ENCODE measurements at places on chromosomes 6 and 20. TPM values are rescaled to one million over a fixed set of nuclear protein-coding genes. Genes with fewer than 3 reads are reported as not detected.
A peak's percentile ranks its signal among the peaks of the same experiment; 100 is the strongest.

Gene TUBB2B
- polyA plus RNA-seq: 54.3 TPM

Gene TNFRSF6B
- 1.9 TPM for polyA plus RNA-seq

Gene NHLRC1
- polyA plus RNA-seq: 2.6 TPM

Gene PRPH2
- 1.5 TPM for polyA plus RNA-seq

Gene DAAM2
- polyA plus RNA-seq: 17.8 TPM

- H3K36me3 ChIP-seq: no peaks in the 10 kb centered on the region
- no peak overlapping the region for H3K4me3 ChIP-seq
- H3K27me3 ChIP-seq: peaks cover 63% of the 10 kb centered on the region
- no peak overlapping the region for H3K27ac ChIP-seq
- DNase-seq: no peak
Observed at GRCh38 chr20:3235666-3236324, 3.2 kb downstream of the SLC4A11 start.

GRCh38 chr6:153994004-153994403 lies 45.0 kb upstream of the OPRM1 start:
- no peak for DNase-seq
- H3K36me3 ChIP-seq: no peaks in the 10 kb centered on the region
- H3K27ac ChIP-seq: no peak overlapping the region
- H3K4me1 ChIP-seq: no peaks in the 10 kb centered on the region

DNA sequence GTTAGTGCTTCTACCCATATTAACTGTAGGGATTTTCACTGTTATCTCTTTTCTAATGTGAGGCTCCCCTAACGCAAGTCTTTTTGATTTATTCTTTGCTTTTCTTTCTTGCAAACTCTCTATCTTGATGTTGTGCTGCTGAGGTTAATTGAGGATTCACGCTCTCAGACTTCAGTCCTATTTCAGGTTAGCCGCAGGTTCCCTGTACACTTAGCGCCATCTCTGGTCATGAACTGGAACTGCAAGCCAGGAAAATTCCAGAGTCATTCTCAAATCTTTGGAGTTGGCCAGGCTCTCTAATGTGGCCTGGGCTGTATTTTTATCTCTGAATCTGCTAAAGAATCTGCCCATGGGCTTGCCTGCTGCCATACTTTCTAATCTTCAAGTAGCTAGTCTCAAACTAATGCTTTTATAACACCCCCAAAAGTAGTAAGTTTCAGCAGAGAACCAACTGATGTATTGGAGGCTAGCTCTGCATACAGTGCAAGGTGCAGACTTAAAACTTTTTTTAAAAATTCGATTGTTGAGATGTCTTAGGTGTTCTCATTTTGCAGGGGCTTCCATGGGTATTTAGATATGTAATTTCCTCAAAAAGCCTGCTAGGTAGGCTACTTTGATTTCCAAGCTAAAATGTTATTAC lies 91.1 kb upstream of the OPRM1 start:
- H3K27ac ChIP-seq: no peak overlapping the region
- no peak overlapping the region for H3K4me3 ChIP-seq
- no peaks in the 10 kb centered on the region for H3K27me3 ChIP-seq
- no peaks in the 10 kb centered on the region for H3K36me3 ChIP-seq

DNA sequence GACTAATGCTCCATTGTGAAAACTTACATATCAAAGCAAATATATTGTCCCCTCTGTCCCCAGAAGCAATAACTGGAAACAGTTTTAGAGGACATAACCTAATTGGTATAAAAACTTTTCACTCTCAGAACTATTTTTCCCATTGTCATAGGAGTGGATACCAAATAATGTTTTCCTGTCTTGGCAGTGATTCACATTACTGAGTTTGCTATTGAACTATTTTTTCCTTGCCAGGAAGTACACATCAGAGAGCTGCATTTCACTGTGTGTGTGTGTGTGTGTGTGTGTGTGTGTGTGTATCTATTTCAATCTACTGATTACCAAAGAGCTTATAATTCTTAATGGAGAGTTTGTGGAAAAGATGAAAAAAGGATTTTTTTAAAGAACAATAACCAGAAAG lies 45.4 kb downstream of the AKAP12 start:
- no peaks in the 10 kb centered on the region for H3K36me3 ChIP-seq
- no peak for DNase-seq
- H3K4me1 ChIP-seq: no peaks in the 10 kb centered on the region
- H3K27me3 ChIP-seq: no peaks in the 10 kb centered on the region

DNA sequence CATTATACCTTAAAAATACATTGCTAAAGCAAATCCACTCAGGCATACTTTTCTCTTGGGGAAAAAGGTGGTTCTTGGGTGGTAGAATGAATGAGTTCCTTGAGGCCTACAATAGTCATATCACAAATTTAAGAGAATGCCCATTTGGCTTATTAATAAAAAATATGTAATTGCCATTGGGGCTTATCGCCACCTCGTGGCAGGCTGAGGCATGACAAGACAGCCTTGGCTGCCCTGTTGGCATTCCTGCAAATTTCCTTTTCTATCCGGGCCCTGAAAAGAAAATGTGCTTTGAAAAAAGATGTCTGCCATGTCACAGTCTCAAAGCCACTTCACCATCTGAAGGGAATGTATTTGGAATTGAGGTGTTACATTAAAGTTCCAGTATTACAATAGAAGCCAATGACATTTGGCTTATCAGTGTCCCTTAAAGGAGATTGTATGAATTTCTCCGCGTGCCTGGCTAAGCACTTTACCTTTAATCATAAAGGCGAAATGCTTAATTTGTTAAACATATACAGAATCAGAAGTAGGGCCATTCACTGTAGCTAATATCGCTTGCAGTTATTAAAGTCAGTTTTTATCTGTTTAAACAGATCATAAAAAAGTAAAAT lies 188.3 kb upstream of the ZFP64 start:
- H3K4me1 ChIP-seq: no peaks in the 10 kb centered on the region
- H3K4me3 ChIP-seq: no peak overlapping the region
- no peak overlapping the region for H3K27ac ChIP-seq
- peak; percentile 2 for DNase-seq
- H3K36me3 ChIP-seq: no peaks in the 10 kb centered on the region

DNA sequence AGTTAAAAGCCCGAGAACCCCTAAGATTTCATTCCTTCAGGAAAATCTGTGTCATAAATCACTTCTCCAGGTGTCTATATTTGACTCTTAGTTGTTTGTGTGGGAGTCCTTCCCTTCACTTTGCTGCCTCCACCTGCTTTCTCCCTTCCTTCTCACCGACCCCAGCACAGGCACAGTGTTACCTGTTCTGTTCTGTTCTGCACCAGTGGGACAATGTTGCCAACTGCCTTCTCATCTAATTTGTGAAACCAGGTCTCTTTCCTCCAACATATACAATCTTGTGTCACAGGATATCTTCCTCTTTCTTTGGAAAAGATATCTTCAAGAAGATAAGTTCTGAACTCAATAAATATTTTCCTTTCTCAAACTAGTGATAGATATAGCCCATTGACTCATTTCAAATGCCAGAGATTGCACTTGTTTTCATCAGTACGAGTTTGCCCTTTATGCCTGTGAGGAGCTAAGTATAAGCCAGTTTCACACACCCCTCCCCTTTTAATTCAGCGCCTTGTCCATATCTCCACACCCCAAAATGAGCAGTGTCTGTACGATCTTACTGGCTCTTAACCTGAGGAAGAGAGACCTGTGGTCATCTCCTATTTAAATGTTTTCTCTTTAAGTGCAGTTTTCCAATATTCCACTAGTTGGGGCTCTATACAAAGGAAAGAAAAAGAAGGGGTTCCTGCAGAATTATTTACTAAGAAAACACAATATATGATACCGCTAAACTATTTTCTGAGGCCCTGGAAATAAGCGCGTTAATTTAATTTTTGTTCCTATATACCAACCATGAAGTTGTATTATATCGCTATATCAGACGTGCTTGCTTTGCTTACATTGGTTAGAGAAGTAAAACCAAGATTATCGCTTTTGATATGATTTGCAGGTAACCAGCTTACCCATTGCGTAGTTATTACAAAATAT lies 81.6 kb upstream of the PREP start:
- H3K4me3 ChIP-seq: no peak overlapping the region
- peaks cover 42% of the 10 kb centered on the region for H3K4me1 ChIP-seq
- H3K36me3 ChIP-seq: no peaks in the 10 kb centered on the region
- no peak for DNase-seq
- H3K27me3 ChIP-seq: no peaks in the 10 kb centered on the region

GRCh38 chr6:75349262-75349984 lies 64.8 kb upstream of the TMEM30A start:
- no peak overlapping the region for H3K27ac ChIP-seq
- DNase-seq: peak; percentile 4
- H3K4me3 ChIP-seq: peak overlapping the region; percentile 16
- H3K36me3 ChIP-seq: no peaks in the 10 kb centered on the region

DNA sequence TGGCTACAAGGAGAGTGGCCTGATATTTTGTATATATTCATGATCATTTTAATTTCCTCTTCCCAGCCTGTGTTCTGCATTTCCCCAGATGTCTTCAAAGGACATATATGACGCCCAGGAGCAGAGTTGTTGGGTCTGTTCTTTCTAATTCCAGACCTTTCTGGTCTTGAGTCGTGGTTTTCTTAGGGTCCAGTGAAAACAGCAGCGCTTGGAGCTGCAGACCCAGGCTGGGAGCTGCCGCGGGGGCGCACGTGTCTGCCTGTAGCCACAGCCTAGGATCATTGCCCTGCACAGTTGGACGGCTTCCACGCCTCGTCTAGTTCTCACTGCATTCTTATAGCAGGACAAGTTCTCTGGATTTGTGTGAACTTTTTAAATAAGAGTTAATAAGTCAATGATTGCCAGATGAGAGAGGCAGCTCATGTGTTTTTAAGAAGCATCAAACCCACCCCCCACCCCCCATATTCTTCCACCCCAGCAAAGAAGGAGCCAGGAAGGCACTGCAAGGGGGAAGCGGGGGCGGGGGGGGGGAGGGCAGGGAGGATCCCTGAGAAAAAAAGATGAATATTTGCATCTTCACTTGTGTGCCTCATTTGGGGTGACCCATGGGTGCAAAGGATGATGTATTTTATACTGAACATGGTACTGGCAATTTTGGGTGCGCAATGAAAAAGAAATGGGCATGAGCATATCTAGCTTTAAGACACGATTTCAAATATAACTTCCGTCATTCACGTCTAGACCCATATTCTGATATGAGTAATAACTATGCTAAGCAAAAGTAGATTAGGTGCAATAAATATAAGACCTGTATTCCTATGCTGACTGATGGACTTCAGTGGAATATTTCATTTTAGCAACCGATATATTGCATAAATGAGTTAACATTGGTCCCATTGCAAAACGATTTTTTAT lies 160.0 kb downstream of the TBXT start:
- peaks cover 11% of the 10 kb centered on the region for H3K4me1 ChIP-seq
- DNase-seq: peak; percentile 22
- H3K4me3 ChIP-seq: no peak overlapping the region
- H3K36me3 ChIP-seq: no peaks in the 10 kb centered on the region
- H3K27me3 ChIP-seq: peaks cover 75% of the 10 kb centered on the region

DNA sequence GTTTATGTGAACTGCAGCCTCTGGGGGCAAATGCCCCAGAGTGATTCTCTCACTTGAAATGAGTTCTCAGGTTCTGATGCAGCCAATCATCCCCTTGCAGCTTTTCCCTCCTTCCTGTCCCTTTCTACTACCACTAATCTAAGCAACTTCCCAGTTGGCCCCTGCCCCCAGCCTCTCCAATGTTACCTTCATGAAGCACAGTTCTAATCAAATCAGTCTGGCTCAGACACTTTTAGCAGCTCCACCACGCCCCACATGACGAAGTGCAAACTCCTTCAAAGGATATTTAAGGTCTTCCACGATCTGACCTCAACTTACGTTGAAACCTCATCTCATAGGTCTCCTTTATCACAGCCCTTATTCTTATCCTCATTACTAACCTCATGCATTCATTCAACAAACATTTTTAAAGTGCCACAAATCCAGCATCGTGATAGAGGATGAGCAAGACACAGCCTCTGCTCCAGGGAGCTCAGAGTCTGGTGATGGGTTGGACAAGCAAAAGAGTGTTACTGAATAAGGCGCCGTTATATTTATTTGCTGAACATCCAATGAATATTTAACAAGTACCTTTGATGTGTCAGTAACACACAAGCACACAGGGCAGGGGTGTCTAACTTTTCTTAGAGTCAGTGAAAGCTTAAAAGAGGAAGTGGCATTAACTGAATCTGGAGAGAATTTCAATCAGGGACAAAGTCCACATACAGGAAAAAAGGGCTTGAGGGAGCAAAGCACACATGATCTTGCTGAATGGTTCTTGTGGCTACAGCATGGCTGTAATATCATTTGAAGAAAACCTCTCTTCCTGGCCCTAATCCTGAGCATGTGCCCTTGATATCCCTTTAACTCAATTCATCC lies 20.4 kb upstream of the DTNBP1 start:
- H3K4me1 ChIP-seq: peaks cover 35% of the 10 kb centered on the region
- no peak overlapping the region for H3K4me3 ChIP-seq

- H3K4me3 ChIP-seq: no peak overlapping the region
- H3K36me3 ChIP-seq: no peaks in the 10 kb centered on the region
- H3K27ac ChIP-seq: peak overlapping the region; percentile 66
- H3K27me3 ChIP-seq: no peaks in the 10 kb centered on the region
Observed at GRCh38 chr20:38109591-38110524, 55.2 kb downstream of the TGM2 start.

- H3K27me3 ChIP-seq: peaks cover 10% of the 10 kb centered on the region
- no peak overlapping the region for H3K27ac ChIP-seq
- peaks cover 23% of the 10 kb centered on the region for H3K4me1 ChIP-seq
- no peak overlapping the region for H3K4me3 ChIP-seq
Observed at GRCh38 chr20:62499758-62500236, 24.0 kb upstream of the GATA5 start.

GRCh38 chr6:18412644-18413043 lies 25.5 kb downstream of the RNF144B start:
- H3K4me3 ChIP-seq: no peak overlapping the region
- no peak overlapping the region for H3K27ac ChIP-seq
- H3K36me3 ChIP-seq: no peaks in the 10 kb centered on the region
- H3K27me3 ChIP-seq: no peaks in the 10 kb centered on the region
- H3K4me1 ChIP-seq: no peaks in the 10 kb centered on the region

DNA sequence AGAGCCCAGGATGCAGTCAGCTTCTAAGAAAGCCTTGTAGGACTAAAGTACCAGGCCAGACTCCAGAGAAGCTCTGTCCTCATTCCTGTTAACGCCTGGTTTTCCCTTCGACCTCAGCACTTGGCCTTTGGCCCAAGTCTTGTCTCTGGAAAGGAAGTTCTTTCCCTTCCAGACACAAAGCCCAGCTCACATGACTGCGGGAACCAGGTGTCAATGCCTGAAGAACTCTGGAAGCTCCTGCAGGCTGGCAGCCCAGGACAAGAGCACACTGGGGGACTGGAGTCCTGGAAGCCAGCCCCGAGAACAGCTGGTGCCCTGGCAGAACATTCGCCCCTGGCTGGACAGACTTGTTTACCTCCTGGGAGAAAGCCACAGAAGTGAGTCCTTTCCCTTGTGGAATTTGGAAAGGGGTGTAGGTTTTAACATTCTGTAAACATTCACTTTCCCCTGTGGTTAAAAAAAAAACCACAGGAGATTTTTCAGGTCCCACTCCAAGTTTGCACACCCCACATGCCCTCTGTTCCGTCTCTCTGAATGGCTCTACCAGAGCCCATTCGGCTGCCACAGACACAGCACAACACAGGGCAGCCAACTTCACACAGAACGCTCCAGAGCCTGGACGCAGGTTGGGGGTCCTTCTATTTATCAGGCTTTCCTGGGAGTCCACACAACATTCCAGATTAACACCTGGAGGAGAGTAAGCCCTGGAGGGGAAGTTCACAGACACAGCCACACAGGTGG lies 18.1 kb downstream of the ACSS1 start:
- H3K4me3 ChIP-seq: no peak overlapping the region
- H3K4me1 ChIP-seq: peaks cover 54% of the 10 kb centered on the region
- peaks cover 31% of the 10 kb centered on the region for H3K36me3 ChIP-seq
- peak; percentile 90 for DNase-seq
- H3K27ac ChIP-seq: peak overlapping the region; percentile 63

GRCh38 chr6:27838945-27839625 lies 73.1 kb downstream of the OR2B2 start:
- H3K27ac ChIP-seq: peak overlapping the region; percentile 87
- H3K4me3 ChIP-seq: peak overlapping the region; percentile 79
- no peak for DNase-seq

All from large intestine (tissue), 12 donors.